ENCODE measurements at places on chromosomes 1 and 21.

- DNase-seq, result no peak
These were observed 2.6 kb downstream of the NDC1 start for GRCh38 chr1:53835491-53835890.

DNA sequence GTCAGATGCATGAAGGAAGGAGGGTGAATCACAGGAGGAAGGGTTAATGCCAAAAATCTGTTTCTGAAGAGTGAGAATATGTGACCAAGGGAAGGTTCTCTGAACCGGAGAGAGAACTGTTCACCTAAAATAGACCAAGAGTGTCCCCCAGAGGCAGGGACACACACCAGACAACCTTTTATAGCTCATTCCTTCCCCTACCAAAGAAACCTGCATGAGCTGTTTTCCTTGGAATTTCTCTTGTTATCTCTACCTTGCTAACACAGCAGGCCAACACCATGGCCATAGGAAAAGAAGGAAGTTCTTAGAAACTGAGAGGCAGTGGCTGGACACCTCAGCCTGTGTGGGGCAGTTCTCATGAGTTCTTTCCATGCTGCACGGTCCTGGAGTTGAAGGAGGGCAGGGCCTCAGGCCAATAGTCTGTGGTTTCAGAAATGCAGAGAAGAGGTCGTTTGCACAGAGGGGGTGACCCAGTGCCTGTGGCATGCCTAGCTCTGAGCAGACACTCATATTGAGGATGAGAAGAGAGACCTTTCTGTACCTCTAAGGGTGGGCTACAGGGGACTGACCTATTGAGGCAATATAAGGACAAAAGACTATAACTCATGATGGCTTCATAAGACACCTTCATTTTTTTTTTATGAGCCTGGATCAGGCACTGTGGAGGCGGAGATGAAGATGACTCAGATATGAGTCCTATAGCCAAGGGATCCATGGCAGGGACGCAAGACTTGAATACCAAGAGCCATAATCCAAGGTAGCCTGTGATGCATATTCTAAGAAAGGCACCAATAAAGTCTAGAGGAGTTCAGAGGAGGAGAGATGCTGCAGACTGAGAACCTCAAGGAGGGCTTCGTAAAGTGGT is 39.4 kb downstream of the IGFN1 start:
- DNase-seq, result no peak

- DNase-seq, result no peak
These were observed 280.4 kb downstream of the BRINP2 start for GRCh38 chr1:177451191-177451590.

DNA sequence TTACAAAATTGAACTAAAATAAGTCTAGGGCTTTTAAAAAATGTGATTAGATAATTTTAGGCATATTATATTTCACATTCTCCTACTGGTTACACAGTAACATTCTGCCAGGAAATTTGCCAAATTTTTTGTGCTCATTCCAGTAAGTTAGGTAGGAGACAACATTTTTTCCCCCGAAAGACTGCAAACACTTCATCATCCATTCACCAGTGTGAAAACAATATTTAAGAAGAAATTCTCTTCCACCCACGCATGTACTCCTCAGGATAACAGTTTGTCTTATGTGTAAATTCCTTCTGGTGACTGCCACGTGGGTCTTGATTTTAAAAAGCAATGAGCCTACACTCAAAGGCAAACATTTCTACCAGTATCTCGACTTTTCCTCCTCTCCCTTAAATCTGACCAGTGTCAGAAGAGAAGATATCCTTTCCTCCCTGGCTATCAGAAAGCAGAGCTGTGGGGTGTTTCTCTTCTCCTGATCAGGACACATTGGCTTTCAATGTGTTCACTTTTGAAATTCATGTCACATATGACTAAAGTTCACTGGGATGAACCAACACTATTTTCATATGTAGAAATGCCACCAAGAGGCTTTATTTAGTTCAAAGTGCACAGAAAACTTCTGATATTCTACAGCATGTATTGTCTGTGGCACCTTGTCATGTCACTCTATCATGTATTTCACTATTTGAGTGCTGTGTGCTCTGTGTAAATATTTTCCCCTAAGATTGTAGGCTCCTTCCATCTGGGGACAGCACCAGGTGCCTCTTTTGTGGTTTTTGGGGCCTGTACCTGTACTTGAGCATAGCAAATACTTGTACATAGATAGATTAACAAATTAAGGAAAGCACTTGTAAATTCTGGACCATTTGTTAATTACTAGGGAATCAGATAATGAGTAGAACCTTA is 38.6 kb downstream of the LHX9 start:
- no peak for DNase-seq

DNA sequence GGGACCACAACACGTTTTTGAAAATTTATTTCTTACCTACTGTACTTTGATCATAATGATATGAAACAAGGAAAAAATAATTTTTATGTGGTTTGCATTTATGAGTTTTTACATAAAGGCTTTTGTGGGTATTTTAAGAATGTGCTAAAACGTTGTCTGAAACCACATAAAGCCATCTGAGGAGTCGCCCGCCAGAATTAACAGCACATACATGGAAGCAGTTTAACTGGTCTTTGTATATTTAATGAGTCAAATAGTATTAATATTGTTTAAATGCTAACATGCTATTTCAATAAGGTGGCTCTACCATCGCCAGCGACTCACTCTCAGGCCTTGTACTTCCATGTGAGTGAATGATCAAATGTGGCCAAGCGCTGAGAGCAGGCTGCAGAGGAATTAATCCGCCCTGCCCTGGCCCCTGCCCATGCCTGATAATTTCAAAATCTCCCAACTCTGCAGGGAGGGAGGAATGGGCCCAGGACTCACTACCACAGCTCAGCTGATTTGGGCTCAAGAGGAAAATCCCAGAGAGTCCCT is 49.6 kb downstream of the SLC66A1 start:
- no peak for DNase-seq

DNA sequence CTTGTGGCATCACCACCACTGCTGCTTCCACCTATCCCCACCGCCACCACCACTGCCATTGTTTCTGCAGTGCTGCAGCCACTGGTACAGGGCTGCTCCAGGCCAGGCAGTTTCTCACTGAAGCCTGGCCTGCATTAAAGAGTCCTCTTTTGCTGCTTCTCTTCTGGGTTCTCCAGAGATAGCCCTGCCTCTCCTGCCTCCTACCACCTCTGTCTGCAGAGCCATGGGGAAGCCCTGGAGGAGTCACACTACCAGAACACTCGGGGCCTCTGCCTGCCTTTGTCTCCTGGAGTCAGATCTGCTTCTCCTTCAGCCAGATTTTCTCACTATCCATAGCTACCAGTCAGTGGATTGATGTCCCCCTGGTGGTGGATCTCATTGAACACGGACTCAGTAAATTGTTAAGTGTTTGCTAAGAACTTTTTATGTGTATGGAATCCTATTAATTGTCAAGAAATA is 37.7 kb upstream of the DDAH1 start:
- no peak for DNase-seq

DNA sequence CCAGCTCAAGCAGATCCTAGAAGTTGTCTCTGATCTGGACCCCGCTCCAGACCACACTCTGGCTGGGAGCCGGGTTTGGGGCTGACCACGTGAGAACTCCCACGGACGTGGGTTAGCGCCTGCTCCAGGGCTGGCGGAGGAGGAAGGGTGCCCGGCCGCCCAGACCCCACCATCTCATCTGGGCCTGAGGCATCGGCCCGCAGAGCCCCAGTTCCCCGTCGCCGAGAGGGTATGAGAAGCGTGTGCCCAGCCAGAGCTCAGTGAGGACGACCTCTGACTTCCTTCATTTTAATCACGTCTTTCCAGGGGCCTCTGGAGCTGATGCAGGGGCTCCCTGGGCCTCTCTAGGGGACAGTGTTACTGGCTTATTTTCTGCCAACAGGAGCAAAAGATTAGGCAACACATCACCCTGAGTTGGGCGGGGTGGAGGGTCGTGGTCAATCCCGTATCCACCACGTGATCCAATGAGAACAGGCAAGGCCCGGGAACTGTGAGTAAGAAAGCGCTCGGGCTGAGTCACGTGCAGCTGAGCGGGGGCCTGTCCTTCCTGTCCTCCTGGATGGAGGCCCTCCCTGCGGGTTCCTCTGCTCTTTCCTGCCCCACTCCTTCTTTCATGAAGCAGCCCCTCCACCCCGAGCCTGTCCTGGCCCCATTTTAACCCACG is 81.1 kb downstream of the SIK1 start:
- DNase-seq, result no peak

DNA sequence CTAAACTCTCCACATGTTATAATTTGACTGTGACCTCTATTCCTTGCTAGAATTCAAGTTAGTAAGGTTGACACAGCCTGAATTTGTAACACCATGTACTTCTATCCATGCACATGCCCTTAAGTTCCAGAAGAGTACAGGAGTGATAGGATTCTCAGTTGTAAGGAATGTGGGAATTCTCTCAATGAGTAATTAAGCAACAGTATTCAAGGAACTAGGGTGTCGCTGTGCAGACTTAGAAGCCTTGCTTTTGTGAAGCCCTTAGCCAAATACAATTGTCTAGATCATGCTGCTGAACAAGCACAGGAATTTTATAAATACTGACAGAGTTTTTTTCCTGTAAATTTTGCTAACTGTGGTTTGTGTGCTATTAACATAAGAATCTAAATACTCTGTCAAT is 276.3 kb upstream of the PTBP2 start:
- DNase-seq, result no peak

DNA sequence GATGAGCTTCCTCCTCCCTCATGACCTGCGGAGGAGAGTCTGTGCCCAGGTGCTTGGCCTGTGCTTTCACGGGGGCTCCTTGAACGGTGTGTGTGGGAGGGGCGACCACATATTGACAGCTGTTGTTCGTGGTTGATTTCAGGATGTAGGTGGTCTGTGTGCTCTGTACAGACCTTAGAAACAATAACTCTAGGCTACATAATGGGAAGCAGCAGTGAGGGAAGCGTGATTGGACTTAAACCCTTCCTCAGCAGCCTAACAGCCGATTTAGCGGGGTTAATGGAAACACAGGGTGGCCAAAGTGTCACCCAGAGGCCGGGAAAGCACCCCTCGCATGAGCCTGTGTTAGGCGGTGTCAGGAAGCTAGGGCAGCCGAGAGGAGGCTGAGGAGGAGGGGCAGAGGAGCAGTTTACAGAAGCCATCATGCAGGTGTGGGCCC is 56.0 kb downstream of the TBCE start:
- DNase-seq, result no peak

DNA sequence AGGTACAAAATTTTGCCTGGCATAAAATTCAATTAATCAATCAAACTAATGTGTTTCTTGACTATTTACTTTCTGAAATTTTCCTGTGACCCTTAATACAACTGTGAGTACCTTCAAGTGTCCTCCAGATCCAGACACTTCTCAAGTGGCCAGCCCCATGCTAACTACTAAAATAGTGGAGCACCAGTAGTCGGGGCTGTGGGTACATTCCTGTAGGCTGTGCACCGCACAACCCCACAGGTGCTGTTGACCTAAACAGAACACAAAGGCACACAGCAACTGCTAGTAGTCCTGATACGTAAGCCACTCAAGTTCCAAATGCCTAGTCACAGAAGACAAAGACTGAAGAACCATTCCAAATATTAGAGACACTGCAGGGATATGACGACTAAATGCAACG is 36.6 kb downstream of the TMEM50B start:
- DNase-seq, result no peak

DNA sequence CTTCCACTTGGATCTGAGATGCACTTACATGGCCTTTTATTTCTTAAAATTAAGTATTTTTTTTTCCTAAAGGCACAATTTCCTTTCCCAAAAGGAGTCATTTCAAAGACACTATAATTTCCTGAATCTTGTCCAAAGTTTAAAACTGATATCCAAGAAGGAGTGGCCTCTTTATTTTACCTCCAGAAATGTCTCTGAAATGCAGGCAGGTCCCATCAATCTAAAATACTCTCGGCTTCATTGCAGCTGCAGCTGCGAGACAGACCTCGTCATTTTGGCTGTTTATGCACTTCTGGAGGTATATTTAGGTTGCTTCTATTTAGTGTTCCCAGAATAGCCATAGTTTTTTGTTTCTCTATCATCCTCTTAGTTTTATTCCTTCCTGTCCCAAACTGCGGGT is 172.7 kb upstream of the COA6 start:
- DNase-seq, result no peak

DNA sequence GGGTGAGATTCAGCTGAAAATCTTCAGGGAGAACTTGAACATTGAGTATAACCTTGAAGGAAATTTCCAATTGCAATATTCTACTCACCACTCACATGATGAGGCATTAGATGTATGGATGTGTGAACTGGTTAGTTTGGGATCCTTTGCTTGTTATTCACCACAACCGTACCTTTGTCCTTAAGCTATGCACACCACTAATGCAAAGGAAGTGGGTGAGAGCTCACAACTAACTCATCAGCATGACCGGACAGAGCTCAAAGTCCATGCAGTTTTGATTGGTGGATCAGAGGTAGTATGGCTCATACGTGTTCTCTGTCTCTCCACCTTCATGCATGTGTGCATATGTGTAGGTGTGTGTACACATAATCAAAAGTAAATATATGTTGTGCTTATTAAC is 43.5 kb upstream of the MROH9 start:
- no peak for DNase-seq

GRCh38 chr1:109589177-109589576 is 30.2 kb downstream of the GNAT2 start:
- DNase-seq, result no peak

- no peak for DNase-seq
These were observed 64.2 kb downstream of the VPS13D start for GRCh38 chr1:12294076-12294475.

- DNase-seq, result no peak
These were observed 253.0 kb upstream of the HOOK1 start for GRCh38 chr1:59561796-59562195.

DNA sequence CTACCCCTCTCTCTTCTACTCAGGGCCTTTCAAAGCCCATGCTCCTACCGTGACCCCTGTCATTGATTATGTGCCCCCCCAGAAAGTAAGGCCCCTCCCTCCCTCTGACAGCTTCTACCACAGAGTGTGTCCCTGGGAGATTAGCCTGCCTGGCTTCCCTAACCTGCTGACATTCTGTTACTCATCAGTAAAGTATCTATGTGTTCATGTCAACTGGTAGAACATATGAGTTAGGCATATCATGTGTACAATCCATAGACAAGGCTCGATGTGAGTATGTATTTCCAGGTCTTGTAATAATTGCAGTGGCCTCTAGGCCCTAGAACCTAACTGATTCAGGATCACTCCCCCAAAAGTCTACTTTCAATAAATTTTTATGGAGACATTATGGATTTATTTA is 120.0 kb downstream of the GIPC2 start:
- no peak for DNase-seq

DNA sequence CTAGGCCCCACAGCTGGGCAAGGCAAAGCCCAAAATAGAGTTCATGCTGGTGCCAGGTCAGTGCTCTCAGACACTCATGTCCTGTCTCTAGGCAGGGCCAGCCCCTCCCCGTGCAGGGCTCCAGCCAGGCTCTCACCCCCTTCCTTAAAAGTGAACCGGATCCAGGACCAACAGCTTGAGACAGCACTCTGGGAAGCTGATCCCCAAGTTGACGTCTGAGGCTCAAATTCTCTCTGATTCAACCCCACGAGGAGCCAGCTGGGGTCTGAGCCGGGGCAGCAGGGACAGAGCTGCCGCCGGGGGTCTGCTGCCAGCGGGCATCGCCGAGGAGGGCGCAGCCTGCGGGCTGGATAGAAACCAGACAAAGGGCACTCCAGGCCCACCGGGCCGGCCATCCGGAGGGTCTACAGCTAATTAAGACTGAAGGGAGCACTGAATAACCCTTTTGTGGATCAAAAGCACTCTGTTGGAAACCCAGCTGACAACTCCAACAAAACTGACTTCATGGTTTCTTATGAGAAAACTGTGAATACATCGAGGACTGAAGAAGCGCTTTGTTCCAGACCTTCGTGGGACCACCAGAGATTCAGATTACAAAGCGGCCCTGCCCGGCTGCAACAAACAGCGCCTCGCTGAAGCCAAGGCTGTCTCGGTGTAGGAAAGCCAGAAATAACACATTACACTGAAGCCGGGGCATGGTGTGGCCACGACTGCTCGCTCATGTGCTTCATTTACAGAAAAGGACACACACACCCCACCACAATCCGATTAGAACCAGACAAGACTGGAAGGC is 95.8 kb downstream of the PSMG1 start:
- DNase-seq, result no peak

All from stimulated activated CD4-positive, alpha-beta T cell treated with anti-CD3 and anti-CD28 coated beads, Interleukin-1b, Interleukin-23, amount 100 ng/mL, for 4 hours (primary cell).